Activated T-helper 2 cell treated with anti-CD3 and anti-CD28 coated beads, Interferon-gamma antibody, Interleukin-2, Interleukin-4, amounts not matched to agents 10 μg/mL and 5 μg/mL and 100 μg/mL, durations not matched to agents 14 hours and 24 hours and 36 hours (primary cell): ENCODE measurements at places on chromosomes 6 and 20. TPM values are rescaled to one million over a fixed set of nuclear protein-coding genes. Genes with fewer than 3 reads are reported as not detected.

- H3K27ac ChIP-seq = no peak overlapping the region
- no peaks in the 10 kb centered on the region for H3K27me3 ChIP-seq
- no peak for DNase-seq
- no peaks in the 10 kb centered on the region for H3K36me3 ChIP-seq
- H3K4me1 ChIP-seq = no peaks in the 10 kb centered on the region
These were observed 123.6 kb upstream of the SLC35B3 start for GRCh38 chr6:8558953-8559352.

DNA sequence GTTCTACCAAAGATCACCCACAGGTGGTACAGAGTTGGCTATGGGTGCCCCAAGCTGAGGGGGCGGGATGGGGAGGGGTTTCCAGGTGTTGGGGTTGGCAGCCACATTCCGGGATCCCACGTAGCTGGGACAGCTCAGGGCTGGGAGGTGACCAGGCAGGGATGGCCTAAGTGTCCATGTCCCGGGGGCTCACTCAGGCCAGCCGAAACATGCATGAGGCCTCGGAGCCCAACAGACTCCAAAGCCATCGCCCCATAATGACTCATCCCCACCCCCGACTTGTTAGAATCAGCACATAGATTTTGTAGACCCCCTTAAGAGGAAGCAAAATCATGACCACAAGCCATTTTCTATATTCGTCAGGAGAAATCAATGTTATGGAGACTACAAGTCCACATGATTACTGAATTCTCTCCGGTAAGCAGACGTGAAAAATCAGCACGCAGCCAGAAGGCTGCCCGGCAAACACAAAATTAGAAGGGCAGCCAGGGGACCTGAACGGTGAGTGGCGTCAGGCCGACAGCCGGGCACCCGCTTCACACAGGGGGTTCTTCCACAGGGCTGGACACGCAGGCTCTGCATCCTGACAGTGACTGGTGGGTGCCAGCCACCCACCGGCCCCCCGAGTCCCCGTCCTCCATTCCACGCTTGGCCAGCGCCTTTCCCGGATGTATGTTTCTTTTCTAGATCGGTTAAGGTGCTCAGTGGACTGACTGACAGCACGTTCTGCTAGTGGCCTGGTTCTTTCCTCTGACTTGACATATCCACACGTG, 81.2 kb downstream of the RAMACL start:
- no peaks in the 10 kb centered on the region for H3K4me1 ChIP-seq
- H3K27ac ChIP-seq = no peak overlapping the region
- no peak for DNase-seq
- H3K36me3 ChIP-seq = no peaks in the 10 kb centered on the region

DNA sequence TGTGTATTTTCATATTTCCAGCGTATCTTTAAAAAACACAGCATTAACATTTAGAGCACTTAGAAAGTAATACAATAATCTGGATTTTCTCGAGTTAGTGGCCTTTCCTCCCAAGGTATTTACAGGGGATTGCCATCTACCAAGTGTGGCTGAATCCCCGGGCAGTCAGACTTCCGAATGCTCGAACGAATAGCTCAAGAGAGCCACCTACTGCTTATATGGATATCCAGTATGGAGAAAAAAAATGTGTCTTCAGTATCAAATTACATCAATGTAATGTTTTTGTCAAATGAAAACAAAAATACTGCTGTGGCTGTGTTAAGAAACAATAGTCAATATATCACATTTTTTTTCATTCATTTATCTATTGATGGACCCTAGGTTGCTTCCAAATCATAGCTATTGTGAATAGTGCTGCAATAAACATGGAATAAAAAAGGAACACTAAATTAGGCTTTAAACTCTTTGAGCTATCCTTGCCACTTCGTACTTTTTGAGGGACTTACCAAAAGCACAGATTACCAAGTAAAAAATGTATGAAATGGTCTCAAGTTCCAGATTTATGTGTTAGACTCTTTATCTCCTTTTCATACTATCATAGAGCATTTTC, 654.5 kb upstream of the PTCHD4 start:
- no peaks in the 10 kb centered on the region for H3K4me1 ChIP-seq
- no peaks in the 10 kb centered on the region for H3K27me3 ChIP-seq
- H3K4me3 ChIP-seq = no peak overlapping the region
- no peak for DNase-seq

DNA sequence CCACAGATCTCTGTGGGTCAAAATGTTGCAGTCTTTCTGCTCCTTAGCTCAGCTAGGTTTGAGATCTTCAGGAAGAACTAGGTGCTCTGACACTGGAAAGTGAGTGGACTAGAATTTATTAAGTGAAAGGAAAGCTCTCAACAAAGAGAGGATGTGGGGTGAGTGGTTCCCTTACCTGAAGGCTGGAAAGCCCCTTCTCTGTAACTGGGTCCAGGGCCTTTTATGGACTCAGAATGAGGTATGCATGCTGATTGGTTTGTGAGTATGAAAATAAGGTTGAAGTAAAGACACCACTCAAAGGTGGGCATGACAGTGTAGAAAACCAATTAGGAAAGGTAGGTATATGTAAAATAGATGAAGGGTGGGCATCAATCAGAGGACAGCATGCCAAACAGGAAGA, 485.5 kb downstream of the CD109 start:
- H3K4me1 ChIP-seq = no peaks in the 10 kb centered on the region
- no peak overlapping the region for H3K4me3 ChIP-seq
- no peak for DNase-seq

DNA sequence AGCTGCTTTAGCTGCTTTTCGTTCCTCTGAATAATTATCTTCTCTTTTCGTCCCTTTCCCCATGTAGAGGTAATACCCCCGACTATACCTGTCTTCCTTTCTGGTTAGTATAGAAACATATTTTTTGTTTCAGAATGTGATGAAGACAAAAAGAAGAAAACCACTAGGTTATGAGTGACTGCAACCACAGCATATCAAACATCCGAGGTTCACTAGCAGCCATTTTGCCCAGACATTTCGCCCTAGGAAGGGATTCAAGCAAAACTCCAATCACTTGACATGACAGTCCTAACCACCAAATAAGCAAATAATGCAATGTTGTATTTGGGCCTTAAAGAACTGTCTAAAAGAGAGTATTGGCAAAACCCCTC, 9.4 kb downstream of the SNX5 start:
- peak overlapping the region; percentile 54 for H3K4me3 ChIP-seq
- DNase-seq = no peak
- peak overlapping the region; percentile 88 for H3K27ac ChIP-seq
- H3K4me1 ChIP-seq = peaks cover 79% of the 10 kb centered on the region

DNA sequence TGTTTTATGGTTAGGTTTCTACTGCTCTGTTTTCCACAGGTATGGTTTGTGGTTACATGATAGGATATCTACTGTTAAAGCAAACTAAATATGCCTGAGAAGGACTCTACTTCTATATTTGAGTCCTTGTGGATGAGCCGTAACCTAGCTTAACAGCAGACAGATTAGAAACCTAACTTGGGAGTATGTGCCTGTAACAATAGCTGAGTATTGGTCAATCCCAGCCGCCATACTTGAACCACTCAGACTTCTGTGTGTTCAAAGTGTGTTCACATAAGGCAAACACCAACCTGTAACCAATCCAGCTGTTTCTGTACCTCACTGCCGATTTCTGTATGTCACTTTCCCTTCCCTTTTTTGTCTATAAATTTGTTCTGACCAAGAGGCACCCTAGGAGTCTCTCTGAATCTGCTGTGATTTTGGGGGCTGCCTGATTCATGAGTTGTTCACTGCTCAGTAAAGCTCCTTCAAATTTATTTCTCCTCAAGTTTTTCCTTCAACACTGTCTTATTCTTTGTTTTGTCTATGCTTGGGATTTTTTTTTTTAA, 37.1 kb downstream of the PHF3 start:
- H3K36me3 ChIP-seq = peaks cover 13% of the 10 kb centered on the region
- no peak overlapping the region for H3K4me3 ChIP-seq
- H3K27me3 ChIP-seq = no peaks in the 10 kb centered on the region

DNA sequence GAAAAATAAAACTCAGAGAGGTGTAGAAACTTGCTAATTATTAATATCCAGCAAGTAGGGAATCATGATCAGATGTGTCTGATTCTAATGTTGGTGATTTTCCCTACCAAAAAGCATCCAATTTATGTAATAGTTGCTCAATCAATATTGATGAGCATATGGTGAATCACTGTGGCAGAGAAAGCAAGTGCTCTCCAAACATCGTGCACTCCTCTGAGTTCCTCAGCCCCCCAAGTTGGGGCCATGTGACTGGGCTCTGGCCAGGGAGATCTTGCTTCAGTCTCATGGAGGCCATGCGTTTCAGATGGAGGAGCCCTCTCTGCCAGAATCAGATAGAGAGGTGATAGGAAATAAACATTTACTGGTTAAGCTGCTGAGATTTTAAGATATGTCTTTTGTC, 133.2 kb upstream of the LY86 start:
- H3K27ac ChIP-seq = no peak overlapping the region
- no peaks in the 10 kb centered on the region for H3K4me1 ChIP-seq
- no peak for DNase-seq
- no peak overlapping the region for H3K4me3 ChIP-seq
- peaks cover 15% of the 10 kb centered on the region for H3K27me3 ChIP-seq

GRCh38 chr20:46637020-46637419, 14.2 kb downstream of the SLC13A3 start:
- H3K4me3 ChIP-seq = no peak overlapping the region
- no peak overlapping the region for H3K27ac ChIP-seq
- DNase-seq = no peak
- peaks cover 6% of the 10 kb centered on the region for H3K27me3 ChIP-seq
- H3K36me3 ChIP-seq = no peaks in the 10 kb centered on the region
- no peaks in the 10 kb centered on the region for H3K4me1 ChIP-seq

DNA sequence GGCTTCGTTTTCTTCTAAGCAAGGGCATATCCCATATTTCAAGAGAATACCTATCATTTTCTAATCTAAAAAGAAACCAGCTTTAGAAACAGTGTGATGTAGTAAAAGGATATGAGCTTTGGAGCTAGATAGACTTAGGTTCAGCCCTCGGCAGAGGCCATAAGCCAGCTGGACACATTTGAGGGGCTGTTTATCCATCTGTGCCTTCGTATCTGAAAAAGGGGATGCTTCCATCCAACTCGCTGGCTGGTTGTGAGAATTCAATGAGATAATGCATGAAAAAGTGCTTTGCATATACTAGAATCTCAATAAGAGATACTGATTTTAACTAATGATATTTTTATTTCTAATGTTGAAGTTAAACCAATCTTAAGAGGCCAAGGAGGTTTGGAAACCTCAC, 58.0 kb downstream of the PRL start:
- no peaks in the 10 kb centered on the region for H3K4me1 ChIP-seq
- H3K4me3 ChIP-seq = no peak overlapping the region
- H3K27me3 ChIP-seq = no peaks in the 10 kb centered on the region
- DNase-seq = no peak
- H3K27ac ChIP-seq = no peak overlapping the region

DNA sequence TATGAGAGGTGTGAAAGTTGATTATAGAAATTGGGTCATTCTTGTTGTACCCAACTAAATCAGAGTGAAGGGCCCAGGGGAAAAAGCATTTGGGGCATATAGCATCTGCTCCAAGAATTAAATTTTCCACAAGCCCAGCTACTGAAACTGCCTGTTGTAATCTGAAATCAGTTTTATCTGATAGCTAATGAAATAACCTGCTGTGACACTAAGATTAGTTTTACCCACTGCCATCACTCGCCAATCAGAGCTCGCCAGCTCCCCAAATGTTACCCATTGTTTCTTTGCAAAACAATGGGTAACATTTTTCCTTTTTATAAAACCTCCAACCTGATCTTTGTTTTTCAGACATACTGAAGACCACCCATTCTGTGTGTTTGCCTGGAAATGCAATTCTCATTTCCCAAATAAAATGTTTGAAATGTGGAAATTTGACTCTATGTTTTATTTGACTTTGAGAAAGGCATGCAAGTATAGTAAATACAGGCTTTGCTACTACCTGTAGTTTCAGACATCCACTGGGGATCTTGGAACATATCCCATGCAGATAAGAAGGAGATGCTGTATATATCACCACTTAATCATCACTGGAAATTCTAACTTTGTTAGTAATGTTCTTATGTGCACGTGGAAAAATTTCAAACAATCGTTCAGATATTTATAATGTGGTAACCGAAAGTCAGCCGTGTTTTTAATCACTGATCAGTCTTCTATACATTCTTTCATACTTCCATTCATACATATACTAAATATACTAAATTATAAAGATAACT, 6.3 kb upstream of the AHI1 start:
- H3K27me3 ChIP-seq = no peaks in the 10 kb centered on the region
- H3K4me3 ChIP-seq = no peak overlapping the region
- H3K4me1 ChIP-seq = peaks cover 36% of the 10 kb centered on the region

- peaks cover 19% of the 10 kb centered on the region for H3K36me3 ChIP-seq
- H3K4me1 ChIP-seq = peaks cover 40% of the 10 kb centered on the region
- no peak for DNase-seq
- H3K27me3 ChIP-seq = no peaks in the 10 kb centered on the region
- H3K4me3 ChIP-seq = no peak overlapping the region
These were observed 7.4 kb downstream of the CEP85L start for GRCh38 chr6:118644007-118644406.

Gene CAGE1
- 0.16 TPM in 2 replicates for total RNA-seq

Gene ZBTB12
- total RNA-seq = 4.8 and 4.9 TPM in 2 replicates

Gene PGC
- total RNA-seq = not detected in 2 replicates

Gene CENPW
- 54.7 and 54.8 TPM in 2 replicates for total RNA-seq

Gene MLN
- not detected in 2 replicates for total RNA-seq

Gene MBOAT1
- total RNA-seq = 32.8 and 33.8 TPM in 2 replicates

Gene LHFPL5
- total RNA-seq = not detected in 2 replicates

Gene POLR3F
- 12.5 and 13.5 TPM in 2 replicates for total RNA-seq
